Fibroblast of upper back skin (primary cell): ENCODE measurements at places on chromosomes 4 and X.

DNA sequence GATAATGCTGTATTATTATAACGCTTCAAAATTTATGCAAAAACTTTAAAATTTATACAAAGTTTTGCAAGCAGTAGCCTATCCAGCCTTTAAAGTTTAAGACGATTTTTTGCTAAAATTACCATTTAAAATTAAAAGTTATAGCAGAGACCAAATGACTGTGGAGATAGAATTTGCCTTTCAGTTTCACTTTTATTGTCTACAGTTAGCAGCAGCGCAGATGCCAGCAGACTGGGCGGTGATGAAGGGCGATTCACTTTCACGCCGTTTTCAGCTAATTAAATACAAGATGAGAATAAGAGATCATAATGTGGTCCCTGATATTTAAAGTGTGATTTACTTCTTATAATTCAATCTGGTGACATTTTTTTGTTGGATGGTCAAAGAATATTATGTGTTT lies 1381.5 kb upstream of the ADGRL3 start:
- DNase-seq = no peak

- DNase-seq = peak; percentile 33
Measured at GRCh38 chr4:91961504-91961903, 342.3 kb upstream of the GRID2 start.

DNA sequence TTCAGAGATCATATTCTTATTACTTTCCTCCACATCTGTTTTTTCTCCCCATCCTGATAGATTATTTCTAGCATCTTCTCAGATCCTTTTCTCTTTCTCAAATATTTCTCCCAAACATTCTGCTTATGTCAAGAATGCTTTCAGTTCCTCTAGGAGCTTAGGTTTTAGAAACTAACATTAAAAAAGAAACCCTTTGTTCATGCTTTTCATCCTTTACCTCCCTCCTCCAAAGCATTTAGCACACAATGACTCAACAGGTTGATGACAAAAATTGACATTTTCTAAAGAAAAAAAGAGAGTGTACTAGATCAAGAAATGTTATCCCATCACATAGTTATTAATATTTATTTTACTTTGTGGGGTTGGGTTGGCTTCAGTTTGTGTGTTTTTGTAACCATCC lies 16.5 kb upstream of the ALB start:
- no peak for DNase-seq

- no peak for DNase-seq
Measured at GRCh38 chr4:95472534-95472933, 76.2 kb downstream of the UNC5C start.

DNA sequence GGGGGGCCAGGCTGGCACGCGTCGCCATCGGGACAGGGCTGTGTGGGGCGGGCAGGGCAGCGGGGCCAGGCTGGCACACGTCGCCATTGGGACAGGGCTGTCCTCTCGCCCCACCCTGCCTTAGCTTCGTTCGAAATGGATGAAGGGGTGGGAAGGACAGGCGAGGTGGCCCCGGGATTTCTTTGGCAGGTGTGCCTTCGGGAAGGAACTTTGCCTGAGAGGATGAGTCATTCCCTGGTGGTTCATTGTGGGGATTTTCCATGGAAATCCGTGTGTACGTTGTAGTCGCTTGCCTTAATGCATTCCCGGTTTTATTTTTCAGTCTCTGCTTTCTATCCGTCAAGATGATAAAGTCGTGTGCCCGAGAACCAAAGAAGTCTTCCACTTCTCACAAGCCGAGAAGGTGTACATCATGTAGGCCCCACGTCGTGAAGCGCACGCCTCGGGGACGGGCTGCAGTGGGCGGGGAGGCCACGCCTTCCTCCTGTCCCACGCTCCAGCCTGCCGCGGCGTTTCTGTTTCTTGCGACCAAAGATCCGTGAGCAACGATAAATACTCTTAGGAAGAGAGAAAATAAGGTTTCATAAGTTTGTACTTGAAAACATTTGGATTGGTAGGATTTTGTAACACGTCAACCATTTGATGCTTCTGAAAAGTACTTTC lies 8.1 kb upstream of the UVSSA start:
- DNase-seq = no peak

DNA sequence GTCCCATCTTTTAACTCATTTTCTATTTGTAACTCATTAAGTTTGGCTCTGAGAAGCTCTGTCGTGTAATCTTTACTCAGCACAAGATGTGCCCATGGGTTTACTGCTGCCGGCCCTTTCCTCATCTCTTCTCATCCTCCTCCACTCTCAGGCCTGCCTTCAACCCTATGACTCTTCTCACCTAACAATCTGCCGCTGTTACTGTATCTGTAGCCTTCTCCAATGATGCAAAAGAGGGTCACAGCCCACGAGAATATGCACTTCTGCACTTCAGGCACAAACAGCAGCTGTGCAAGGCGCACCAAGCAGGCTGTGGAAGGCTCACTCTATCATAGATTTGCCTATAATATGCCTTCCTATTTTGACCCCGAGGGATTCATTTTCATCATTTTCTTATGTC lies 546.5 kb upstream of the GALNTL6 start:
- DNase-seq = no peak

DNA sequence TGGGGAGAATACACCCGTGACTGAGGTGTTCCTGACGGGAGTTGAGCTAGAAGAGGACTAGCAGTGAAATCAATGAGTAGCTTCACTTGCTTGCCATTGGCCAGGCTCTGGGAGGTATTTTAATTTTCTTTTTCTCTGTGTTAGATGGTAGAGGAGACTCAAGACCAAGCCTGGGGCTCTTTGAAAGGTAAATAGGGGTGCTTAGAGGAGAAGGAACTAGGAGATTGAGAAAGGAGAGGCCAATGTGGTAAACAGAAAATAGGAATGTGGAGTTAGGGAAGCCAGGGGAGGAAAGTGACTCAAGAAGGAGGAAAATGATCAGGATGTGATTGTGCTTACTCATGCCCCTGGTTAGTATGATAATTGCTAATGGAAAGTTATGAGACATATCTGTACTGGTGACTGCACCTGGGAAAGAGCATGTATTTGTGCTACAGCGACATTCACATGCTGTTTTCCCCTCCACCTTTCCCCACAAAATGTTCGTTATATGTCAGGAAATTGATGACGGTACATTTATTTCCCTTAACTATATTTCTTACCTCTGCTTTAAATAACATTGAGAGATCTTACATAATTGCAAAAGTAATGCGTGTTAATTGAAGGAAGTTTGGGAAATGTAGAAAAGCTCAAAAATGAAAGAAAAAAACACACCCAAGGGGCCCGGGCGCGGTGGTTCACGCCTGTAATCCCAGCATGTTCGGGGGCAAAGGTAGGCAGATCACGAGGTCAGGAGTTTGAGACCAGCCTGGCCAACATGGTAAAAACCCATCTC lies 16.9 kb upstream of the LRBA start:
- DNase-seq = peak; percentile 57

- DNase-seq = no peak
Measured at GRCh38 chr4:138728566-138728965, 287.0 kb upstream of the NOCT start.

DNA sequence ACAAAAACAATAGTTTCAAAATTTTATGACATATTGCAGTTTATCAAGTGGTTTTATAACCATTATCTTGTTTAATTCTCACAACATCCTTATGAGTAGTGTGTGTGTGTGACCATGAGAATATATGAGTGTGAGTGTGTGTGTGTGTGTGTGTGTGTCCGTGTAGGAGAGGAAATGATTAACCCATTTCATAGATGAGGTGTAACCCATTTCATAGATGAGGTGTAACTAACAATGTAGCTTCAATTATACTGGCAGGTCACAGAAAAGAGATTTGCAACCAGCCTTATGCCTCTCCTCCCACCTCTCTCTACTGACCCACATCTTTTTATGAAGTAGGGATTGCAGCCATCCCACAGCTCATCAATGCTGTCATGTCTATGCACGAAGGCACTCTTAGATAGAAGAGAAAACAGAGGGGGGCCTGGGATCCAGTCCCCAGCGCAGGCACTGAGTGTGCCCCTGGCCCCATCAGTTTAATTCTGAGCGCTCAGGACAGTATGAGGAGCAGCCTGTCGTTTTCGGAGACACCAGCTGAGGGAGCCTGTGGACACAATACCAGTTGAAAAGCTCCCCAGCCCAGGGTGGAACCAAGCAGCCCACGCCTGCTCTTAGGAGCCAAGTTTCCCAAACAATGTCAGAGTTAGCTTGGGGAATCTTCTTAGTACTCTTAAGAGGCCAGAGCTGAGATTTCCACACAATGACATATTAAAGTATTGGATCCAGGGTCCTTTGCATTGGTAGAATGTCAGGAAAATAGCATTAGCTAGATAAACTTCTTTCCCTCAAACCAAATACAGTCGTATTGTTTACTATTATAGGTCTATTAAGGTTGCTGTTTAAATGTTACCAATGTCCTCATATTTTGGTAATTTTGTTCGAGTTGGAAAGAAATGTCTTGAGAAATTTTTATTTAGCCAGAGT lies 88.6 kb downstream of the PALLD start:
- peak; percentile 85 for DNase-seq

DNA sequence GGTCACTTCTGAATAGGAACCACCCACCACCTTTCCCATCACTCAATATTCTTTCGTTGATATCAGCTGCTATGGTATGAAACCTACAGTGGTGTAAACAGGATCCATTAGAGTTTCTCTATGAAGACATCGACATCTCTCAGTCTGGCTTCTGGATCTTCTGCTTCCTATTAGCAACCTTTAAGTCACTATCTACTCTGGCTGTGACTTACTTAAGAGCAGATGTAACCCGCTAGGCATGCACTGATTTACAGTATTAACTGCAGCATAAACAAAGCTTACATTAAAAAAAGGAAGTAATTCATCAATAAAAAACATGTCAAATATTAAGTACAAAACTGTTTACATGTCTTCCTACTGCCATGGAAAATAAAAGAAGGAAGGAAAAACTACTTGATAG lies 96.4 kb downstream of the ANAPC10 start:
- no peak for DNase-seq

GRCh38 chr4:87068583-87069021 lies 133.8 kb downstream of the AFF1 start:
- DNase-seq = peak; percentile 52

DNA sequence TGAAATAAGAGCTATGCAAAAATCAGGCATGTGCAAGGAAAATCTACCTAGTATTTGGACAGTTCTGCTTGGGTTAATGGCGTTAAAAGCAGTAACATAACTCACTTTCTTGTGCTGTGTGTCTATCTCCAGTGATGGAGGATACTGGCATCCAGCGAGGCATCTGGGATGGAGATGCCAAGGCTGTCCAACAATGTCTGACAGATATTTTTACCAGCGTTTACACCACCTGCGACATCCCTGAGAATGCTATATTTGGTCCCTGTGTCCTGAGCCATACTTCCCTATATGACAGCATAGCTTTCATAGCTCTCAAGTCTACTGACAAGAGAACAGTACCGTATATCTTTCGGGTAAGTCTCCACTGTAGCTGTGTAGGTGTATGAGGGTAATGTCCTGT lies 2.6 kb downstream of the PRDM8 start:
- no peak for DNase-seq

GRCh38 chr4:38582889-38583470 lies 81.0 kb upstream of the KLF3 start:
- peak; percentile 19 for DNase-seq

DNA sequence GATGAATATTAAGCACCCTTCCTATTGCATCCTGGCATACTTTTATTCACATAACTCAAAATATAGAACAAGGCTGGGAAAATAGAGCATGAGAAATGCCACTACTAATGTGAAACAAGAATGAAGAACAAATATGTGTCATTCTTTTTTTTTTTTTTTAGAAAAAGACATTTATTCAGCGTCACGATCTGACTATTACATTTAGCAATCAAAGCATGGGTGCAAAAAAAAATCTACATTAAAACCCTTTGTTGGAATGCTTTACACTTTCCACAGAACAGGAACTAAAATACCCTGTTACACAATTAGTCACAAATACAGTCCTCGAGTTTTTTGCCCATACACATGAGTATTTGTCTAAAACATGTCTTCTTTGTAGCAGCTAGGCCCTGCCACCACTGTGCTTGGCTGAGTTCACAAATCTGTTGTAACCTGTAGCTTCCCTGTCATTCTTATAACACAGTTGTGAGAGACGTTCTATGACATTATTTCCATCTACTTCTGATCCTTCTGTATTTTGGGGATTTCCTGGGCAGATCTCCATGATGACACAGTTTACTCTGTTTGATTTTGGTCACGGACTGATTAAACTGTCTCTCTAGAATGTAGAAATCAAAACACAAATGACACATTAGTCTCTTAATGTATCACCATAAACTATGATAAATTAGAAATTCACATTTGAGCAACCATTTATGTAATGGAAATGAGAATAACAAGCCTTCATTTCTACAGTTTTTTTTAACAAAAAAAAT lies 9.4 kb upstream of the TET2 start:
- no peak for DNase-seq
